ENCODE measurements at places on chromosomes 7 and 10. TPM values are rescaled to one million over a fixed set of nuclear protein-coding genes. Genes with fewer than 3 reads are reported as not detected.

DNA sequence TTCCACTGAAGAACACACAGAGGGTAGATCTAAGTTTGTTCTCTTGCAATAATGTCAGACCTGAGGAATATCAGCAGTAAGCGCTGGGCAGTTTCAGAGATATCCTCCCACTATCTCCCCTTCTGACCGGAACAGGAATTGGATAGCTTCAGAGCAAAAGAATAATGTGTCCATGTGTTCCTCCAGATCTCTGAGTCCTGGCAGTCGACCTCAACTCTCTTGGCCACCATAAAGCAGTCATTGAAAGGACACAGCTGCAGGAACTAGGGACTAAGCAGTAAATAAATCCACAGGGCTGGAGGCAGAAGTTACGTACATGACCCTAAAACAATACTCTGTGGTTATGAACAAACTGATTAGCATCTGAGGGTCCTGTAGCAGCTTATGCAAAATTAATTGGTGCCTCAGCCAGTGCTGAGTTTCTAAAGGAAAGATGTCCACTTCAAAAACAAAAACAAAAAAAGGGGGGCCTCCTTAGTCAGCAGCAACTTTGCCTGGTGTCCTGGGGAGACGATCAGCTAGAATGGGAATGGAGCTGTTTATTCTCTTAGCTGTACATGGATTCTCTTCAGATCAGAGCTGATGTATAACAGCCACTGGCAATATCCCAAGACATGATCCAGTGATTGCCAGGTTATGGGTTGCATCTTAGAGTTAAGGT is 6.4 kb upstream of the PRTFDC1 start:
- no peak for DNase-seq

Gene TAS2R41
- polyA plus RNA-seq, result not detected

GRCh38 chr10:5259132-5259951 is 62.7 kb downstream of the AKR1C4 start:
- no peak for DNase-seq

DNA sequence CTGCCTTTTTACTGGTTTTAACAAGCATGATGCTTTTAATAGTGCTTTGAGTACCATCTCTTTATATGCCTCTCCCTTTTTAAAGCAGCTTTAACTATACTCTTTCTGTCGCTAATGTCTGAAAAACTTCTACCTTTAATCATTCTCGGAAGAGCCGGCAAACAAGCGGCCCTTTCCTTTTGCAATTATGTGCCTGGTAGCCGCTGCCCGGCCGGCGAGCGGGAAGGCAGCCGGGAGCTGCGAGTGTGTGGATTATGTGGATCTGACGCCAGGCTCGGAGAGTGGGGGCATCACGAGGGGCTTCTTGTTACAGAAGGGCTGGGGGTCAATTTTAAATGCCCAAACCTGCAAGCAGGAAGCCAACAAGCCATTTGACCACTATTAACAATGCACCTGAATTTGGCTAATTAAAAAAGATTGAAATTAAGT is 120.9 kb downstream of the BUB3 start:
- no peak for DNase-seq

All from A549 (cell line).